ENCODE measurements at places on chromosomes 7 and 10.

GRCh38 chr10:33157103-33157502, 177.4 kb downstream of the NRP1 start:
- peak; percentile 84 for DNase-seq

DNA sequence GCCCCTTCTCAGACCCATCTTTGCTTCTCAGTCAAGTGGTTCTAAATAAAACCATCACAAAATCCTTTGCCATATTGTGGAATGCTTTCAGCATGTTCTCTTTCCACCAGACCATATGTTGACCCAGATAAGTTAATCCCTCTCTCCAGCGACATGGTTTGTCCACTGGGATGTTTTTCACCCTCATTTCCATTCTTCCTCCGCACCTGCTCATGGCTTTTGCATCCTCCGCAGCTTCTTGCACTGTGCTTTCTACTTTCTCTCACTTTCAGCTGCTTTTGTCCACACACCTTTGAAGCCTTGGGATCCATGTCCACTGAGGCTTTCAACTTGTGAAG, 52.3 kb upstream of the WAC start:
- no peak for DNase-seq

DNA sequence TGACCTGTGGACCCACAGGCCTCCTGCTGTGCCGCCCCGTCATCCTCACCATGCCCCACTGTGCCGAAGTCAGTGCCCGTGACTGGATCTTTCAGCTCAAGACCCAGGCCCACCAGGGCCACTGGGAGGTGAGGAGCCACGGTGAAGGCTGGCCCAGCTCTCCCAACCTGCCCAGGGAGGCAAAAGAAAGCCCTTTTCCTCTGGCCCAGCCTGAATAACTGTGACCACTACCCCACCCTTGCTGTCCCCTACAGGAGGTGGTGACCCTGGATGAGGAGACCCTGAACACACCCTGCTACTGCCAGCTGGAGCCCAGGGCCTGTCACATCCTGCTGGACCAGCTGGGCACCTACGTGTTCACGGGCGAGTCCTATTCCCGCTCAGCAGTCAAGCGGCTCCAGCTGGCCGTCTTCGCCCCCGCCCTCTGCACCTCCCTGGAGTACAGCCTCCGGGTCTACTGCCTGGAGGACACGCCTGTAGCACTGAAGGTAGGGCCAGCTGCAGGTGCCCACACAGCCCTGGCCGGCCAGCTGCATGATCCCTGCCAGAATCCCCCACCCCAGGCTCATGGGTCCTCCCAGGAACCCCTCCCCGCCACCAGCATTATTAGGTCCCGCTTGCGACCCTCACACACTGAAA, 25.5 kb upstream of the SLC29A3 start:
- no peak for DNase-seq

DNA sequence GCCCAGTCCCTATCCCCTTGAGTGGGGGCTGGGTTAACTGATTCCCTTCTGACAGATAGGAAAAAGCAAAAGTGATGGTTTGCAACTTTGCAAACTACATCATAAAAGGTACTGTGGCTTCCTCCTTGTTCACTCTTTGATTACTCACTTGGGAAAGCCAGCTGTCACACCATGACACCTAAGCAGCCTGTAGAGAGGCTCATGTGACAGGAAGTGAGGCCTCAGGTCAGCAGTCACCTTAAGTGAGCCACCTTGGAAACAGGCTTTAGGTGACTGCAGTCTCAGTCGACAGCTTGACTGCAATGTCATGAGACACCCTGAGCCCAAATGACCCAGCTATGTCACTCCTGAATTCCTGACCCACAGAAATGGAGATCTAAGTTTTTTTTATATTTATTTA, 4.3 kb upstream of the CHCHD2 start:
- DNase-seq = no peak

DNA sequence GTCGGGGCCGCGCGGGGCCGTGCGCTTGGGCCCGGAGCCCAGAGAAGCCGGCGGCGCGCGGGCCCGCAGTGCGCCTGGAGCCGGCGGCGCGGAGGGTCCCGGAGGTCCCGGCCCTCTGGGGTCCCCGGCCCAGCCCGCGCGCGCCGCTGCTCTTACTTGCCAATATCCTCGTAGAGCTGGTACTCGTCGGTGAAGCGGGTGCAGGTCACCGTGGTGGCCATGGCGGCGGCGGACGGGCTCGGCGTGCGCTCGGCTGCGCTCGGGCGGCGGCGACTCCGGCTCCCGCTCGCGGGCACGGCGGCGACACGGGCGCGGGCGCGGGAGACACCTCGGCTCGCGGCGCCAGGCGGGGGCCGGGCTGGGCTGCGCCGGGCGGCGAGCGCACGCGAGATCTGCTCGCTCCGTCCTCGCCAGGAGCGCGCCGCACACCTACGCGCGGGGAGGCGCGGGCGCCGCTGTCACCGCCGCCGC, at the start of gene CAMK2B:
TSS of gene CAMK2B (minus strand) at position 394 of the 471 bp plus-strand sequence. CDS start at position 221, 173 bp downstream.
- DNase-seq = no peak

- no peak for DNase-seq
These were observed 761.5 kb downstream of the GATA3 start for GRCh38 chr10:8815969-8816368.

- no peak for DNase-seq
These were observed 314.9 kb upstream of the AUTS2 start for GRCh38 chr7:69283421-69283820.

DNA sequence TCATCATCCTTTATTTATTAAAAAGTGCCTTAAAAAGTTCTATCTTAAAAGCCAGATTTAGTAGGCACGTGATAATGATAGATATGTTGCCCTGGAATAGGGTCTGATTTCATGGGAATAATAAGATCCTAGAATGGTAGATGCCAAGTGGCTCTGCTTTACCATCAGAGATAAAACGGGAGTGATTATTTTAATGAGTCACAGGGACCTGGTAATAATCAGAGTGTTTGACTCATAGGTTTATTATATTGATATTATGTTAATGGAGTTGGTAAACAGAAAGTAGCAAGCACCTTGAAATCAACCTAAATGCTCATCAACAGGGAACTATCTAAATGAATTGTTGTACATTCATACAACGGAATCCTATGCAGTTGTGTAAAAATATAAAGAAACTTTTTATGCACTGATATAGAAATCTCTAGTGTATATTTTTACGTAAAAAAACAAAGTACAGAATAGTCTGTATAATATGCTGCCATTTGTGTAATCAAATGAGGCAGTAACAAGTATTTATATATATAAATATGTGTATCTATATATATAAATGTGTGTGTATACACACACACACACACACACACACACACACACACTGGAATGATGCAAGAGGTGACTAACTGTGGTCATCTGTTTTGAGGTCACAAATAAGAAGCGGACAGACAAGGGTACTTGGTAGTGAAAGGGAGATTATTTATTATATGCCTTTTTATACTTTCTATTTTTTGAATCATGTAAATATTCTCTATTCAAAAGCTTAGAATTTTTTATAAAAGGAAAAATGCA, 78.6 kb upstream of the DYNC1I1 start:
- no peak for DNase-seq

DNA sequence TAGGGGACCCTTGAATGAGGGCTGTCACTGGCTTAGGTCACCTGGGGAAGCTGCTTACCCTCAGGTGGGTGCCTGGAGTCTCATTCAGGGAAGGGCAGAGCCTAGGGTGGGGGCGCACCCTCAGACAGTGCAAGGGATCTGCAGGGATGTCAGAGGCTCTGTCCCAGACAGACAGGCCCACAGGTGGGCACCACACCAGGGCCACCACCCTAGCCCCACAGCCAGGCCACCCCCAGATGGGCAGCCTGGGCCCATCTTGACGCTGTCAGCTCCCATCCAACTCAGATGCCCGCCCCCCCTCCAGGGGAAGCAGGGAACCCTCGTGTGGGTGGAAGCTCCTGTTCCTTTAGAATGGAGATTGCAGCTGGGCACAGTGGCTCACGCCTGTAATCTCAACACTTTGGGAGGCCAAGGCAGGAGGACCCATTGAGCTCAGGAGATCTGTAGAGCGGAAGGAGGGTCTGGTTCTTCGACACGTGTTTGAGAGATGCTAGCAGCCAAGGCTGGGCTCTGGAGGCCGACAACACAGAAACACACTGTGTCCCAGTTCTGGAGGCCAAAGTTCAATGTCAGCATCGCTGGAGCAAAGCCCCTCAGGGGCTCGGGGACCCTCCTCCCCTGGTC, 58.5 kb upstream of the DNAJB6 start:
- no peak for DNase-seq

- no peak for DNase-seq
These were observed 47.9 kb upstream of the SKAP2 start for GRCh38 chr7:26912338-26912737.

- no peak for DNase-seq
These were observed 194.4 kb upstream of the TCF7L2 start for GRCh38 chr10:112755446-112756234.

- no peak for DNase-seq
These were observed 8.2 kb upstream of the NXPH1 start for GRCh38 chr7:8425223-8425622.

DNA sequence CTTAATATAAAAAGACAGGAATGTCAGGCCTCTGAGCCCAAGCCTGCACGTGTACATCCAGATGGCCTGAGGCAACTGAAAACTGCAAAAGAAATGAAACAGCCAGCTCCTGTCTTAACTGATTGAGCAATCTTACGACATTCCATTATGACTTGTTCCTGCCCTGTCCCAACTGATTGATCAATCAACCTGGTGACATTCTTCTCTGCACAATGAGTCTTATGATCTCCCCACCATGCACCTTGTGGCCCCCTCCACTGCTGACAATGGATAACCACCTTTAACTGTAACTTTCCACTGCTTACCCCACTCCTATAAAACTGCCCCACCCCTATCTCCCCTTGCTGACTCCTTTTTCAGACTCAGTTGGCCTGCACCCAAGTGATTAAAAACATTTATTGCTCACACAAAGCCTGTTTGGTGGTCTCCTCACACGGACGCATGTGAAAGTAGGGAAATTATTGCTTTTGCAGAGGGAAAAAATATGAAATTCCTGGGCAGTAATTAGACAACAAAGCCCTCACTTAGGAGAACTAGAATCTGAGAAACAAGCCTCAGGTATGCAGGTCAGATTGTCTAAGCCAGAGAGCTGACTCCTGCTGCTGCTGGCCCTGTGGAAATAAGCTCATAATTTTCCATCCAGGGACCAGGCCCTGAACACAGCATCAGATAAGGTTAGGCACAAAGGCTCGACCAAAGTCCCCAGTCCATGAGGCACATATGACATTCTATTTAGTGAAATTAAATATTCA, 5.3 kb downstream of the CYP3A7 start:
- DNase-seq = no peak

DNA sequence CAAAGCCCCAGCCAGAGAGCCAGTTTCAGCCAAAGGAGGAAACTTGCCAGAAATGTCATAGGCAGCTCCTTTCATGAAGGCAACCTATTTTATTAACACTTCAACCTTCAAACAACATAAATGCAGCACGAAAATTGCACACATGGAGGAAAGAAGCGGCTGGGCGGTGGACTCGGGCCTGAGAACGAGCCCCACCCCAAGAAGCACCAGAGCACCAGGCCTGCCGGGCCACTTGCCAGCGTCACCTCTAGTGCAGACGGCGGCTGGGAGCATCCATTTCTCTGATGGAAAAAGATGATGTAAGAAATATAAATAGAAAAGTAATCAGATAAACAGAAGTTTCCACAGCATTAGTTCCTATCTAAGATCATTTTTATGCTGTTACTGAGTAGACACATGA, 100.0 kb downstream of the TCERG1L start:
- DNase-seq = no peak

GRCh38 chr7:135550196-135550595, 7.5 kb upstream of the NUP205 start:
- no peak for DNase-seq

DNA sequence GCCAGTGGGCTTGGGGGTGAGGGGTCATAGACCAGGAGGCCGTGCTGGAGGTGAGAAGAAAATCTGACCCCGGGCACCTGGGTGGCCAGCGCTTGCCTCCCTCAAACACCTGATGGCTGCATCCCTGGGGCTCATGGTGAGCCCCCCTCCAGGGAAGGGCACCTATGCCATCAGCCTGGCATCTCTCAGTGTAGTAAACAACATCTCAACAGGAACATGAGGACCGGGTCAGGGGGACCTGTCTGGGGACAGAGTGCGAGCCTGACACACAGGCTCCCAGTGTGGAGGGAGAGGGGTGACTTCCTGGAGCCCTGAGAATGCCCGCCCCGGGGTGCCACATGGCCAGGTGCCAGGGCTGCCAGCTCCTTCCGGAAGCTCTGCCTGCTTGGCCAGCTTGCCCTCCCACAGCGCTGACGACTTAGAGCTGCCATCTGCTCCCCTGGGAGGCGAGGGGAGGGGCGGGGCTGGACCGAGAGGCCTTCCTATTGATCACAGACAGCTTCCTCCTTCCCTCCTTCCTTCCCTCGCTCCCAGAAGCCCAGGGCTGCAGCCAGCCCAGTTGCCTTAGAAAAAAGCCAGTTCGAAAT, 12.3 kb downstream of the STX1A start:
- DNase-seq = no peak

GRCh38 chr10:125607689-125608290, 75.2 kb downstream of the TEX36 start:
- peak; percentile 36 for DNase-seq

DNA sequence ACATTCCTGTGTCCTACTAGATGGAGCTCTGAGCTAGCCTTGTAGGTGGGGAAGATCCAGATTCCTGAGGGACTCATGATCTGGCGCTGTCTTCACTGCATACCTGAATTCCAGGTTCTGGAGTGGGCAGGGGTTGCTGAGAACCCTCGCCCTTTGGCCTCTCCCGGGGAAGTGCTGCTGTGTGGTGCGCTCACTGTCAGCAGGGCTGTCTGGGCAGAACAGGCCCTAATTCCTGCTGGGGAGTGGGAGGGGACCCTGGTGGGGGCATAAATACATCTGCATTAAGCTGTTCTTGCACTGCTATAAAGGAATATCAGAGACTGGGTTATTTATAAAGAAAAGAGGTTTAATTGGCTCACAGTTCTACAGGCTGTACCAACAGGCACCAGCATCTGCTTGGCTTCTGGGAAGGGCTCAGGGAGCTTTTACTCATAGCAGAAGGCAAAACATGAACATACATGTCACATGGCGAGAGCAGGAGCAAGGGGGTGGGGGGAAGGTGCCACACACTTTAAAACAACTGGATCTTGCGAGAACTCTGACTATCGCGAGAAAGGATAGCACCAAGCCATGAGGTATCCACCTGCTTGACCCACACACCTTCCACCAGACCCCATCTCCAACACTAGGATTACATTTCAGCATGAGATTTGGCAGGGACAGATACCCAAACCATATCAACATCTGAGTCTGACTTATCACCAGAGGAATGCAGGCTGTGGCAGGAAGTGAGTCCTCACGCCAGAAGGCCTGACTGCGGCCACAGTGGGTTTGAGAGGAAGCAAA, 115.0 kb downstream of the ADCY1 start:
- peak; percentile 83 for DNase-seq

DNA sequence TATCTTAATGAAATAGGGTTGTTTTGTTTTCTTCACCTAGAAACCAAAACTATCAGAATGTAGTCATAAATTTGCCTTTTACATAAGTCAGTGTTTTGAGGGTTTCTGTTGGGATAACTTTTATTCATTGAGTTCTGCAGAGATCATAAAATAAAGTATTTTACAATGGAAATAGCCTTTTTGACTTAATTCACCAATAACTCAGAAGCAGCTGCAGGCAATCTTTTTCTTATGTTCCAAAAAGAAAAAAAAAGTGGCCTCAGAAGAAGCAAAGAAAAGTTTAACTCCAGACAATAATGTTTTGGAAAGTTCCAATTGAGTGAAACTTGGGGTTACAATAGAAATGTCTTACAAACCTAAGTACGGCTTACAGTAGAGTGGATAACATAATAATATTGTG, 491.7 kb upstream of the NRP1 start:
- no peak for DNase-seq
